ENCODE measurements at places on chromosomes 4 and X. TPM values are rescaled to one million over a fixed set of nuclear protein-coding genes. Genes with fewer than 3 reads are reported as not detected.
A peak's percentile ranks its signal among the peaks of the same experiment; 100 is the strongest.

DNA sequence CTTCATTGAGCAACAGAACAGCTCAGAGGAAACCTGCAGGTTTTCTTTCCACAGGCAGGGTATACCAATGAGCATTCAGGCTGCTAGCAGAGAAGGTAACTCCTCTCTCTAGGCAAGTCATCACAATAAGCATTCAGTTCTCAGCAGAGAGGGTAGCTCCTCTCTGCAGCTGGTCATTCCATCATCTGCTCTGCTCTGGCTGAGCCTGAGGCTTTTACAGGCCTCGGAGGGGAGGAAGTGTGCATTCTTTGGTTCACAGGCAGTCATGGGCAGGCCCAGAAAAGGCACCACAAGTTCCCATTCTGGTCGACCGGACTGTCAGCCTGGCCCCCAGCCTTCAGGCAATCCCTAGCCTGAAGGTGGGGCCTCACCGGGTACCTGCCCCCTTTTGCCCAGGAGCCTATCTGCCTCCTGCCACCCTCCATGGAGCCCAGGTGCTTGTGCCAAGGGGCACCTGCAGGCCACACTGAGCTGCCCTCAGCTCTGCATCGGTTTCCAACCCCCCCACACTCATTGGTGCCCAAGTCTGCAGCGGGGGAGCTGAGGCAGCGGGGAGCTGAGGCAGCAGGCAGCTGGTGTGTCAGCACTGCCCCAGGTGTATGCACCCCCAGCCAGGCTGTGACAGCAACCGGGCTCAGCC, 83.1 kb downstream of the PRDM5 start:
- peaks cover 2% of the 10 kb centered on the region for H3K4me1 ChIP-seq
- H3K36me3 ChIP-seq: no peaks in the 10 kb centered on the region
- H3K27ac ChIP-seq: no peak overlapping the region
- no peak overlapping the region for H3K4me3 ChIP-seq
- no peak for DNase-seq
- peaks cover 3% of the 10 kb centered on the region for H3K27me3 ChIP-seq

- H3K36me3 ChIP-seq: peaks cover 8% of the 10 kb centered on the region
- no peaks in the 10 kb centered on the region for H3K27me3 ChIP-seq
- DNase-seq: no peak
- H3K27ac ChIP-seq: no peak overlapping the region
- no peaks in the 10 kb centered on the region for H3K4me1 ChIP-seq
- no peak overlapping the region for H3K4me3 ChIP-seq
These were observed 61.8 kb downstream of the SMARCA5 start for GRCh38 chr4:143575331-143575730.

DNA sequence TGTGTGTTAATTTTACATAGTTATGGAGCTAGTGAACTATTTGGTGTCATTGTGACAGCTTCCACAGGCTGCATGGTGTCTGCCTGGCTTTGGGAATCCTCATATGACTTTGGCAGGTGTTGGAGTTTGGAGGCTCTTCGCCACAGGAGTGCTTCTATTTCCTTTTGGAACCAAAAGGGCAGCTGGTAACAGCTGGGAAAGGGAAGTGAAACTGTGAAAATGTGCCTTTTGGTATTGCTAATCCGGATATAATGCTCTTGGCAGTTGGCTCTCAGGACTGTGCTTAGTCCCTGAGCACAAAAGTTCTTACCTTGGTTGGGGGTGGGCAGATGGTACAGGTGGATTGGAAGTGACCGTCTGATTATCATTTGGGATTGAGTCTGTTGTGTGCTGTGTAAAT, 18.1 kb downstream of the OFD1 start:
- no peak overlapping the region for H3K4me3 ChIP-seq
- H3K27me3 ChIP-seq: no peaks in the 10 kb centered on the region
- H3K36me3 ChIP-seq: peaks cover 27% of the 10 kb centered on the region
- no peak overlapping the region for H3K27ac ChIP-seq
- H3K4me1 ChIP-seq: peaks cover 17% of the 10 kb centered on the region

- H3K36me3 ChIP-seq: no peaks in the 10 kb centered on the region
- H3K27me3 ChIP-seq: peaks cover 3% of the 10 kb centered on the region
- H3K4me1 ChIP-seq: no peaks in the 10 kb centered on the region
- H3K27ac ChIP-seq: no peak overlapping the region
- DNase-seq: no peak
These were observed 5.4 kb upstream of the ASB5 start for GRCh38 chr4:176274441-176274840.

DNA sequence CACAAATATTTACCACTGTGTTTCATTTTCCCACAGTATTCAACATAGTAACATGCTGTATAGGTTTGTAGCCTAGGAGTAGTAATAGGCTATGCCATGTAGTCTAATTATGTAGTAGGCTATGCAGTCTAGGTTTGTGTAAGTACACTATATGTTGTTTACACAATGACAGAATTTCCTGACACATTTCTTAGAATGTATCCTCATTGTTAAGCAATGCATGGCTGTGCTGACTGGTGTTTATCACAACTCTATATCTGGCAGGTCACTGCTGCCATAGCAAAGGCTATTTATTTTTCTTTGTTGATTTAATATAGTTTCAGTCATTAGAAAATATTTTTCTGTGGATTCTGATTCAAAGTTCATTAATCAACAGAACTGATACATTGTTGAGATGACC, 108.3 kb upstream of the TEX13A start:
- no peaks in the 10 kb centered on the region for H3K4me1 ChIP-seq
- no peaks in the 10 kb centered on the region for H3K36me3 ChIP-seq
- no peaks in the 10 kb centered on the region for H3K27me3 ChIP-seq
- H3K4me3 ChIP-seq: no peak overlapping the region
- H3K27ac ChIP-seq: no peak overlapping the region

- no peaks in the 10 kb centered on the region for H3K36me3 ChIP-seq
- no peak overlapping the region for H3K4me3 ChIP-seq
- no peaks in the 10 kb centered on the region for H3K4me1 ChIP-seq
- no peaks in the 10 kb centered on the region for H3K27me3 ChIP-seq
- no peak overlapping the region for H3K27ac ChIP-seq
- DNase-seq: no peak
These were observed 178.4 kb upstream of the NWD2 start for GRCh38 chr4:37066159-37066558.

- H3K27ac ChIP-seq: no peak overlapping the region
- H3K4me1 ChIP-seq: no peaks in the 10 kb centered on the region
- H3K4me3 ChIP-seq: no peak overlapping the region
- H3K36me3 ChIP-seq: no peaks in the 10 kb centered on the region
- no peaks in the 10 kb centered on the region for H3K27me3 ChIP-seq
These were observed 238.9 kb downstream of the NR3C2 start for GRCh38 chr4:148203056-148203898.

DNA sequence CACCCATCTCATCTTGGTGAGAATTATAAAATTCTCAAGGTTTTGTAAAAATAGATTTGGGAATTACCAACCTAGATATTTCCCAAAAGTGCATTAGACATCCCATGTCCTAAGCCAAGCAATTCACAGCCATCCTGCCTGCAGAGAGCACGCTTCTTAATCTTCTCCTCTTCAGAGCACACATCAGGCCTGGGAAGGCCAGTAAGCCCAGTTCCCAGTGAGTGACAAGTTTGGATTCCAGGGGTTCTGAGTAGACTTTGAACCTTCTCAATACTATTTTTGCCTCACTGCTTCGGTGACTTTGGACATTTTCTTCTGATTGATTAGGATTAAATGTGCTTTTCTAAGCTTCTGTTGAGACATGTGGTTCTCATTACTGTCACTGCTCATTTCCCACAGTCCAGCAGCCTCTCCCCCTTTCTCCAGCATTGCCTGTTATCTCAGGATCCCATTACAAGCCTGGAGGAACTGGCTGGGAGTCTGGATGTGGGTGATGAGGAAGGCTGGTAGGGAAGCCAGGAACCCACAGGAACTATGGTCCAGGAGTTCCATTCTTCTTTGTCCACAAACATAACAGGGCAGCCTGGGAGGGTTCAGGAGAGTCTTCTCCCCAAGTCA, 56.4 kb upstream of the TMEM150C start:
- H3K27ac ChIP-seq: no peak overlapping the region
- H3K4me3 ChIP-seq: no peak overlapping the region
- H3K27me3 ChIP-seq: peaks cover 2% of the 10 kb centered on the region
- no peak for DNase-seq
- no peaks in the 10 kb centered on the region for H3K4me1 ChIP-seq
- no peaks in the 10 kb centered on the region for H3K36me3 ChIP-seq

- no peaks in the 10 kb centered on the region for H3K36me3 ChIP-seq
- H3K4me3 ChIP-seq: no peak overlapping the region
- DNase-seq: no peak
These were observed 53.0 kb downstream of the SHOX start for GRCh38 chrX:683576-683975.

DNA sequence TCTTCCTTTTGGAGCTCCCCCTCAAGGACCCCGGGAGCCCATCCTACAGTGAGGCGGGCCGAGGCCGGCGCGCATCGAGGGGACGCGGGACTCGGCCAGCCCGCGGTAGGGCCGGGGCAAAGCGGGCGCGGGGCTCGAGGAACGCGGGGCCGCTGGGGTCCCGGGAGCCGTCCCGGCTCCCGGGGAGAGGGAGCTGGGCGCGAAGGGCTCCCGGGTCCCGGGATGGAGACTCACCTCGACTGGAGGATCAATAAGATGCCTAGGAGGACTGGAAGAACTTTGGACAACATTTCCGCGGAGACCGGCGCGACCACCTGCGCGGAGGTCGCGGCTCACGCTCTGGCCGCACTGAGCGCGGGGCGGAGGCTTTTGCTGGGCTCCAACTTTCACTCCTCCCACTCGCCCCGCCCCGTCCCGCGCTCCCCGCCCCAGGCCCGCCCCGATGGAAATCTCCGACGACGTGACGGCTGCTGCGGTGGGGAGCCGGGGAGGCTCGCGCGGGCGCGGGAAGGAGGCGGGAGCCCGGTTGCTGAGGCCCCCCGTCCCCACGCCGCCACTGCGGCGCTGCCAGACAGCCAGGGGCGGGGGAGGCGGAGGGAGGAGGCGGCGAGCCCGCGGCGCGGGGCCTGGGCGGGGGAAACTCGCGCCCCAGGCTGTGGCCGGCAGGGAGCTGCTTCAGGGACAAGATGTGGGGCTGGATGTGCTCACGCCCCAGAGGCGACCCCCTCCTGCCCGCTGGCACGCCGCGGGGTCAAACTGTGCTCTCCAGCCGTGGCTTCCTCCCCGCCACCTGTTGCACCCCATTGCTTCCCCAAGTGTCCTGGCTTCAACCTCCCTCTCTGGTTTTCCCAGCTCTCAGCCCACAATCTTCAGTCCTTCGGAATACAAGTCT, at the start of gene GABRE:
TSS of gene GABRE (minus strand) at position 341 of the 892 bp plus-strand sequence. CDS start at position 290, 51 bp downstream.
- DNase-seq: peak; percentile 47
- H3K36me3 ChIP-seq: no peaks in the 10 kb centered on the region
- H3K4me3 ChIP-seq: no peak within 1 kb of the TSS

DNA sequence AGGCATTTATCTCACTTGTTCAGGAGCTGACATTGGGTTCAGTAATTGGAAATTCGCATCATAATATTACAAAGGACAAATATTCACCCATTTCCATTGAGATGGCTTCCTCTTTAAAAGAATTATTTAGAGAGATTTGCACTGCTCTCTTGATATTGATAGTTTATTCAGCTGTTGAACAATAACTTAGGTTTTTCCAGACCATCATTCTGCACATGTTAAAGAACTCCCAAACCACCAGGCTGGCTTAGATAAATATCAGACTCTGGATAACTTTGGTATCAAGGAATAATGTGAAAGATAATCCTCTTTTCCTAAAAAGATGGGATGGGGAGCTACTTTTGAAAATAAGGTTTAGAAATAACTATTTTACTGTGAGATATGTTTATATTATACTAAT, 154.0 kb downstream of the GASK1B start:
- DNase-seq: no peak
- no peaks in the 10 kb centered on the region for H3K36me3 ChIP-seq
- no peaks in the 10 kb centered on the region for H3K27me3 ChIP-seq
- H3K4me3 ChIP-seq: no peak overlapping the region
- no peaks in the 10 kb centered on the region for H3K4me1 ChIP-seq

DNA sequence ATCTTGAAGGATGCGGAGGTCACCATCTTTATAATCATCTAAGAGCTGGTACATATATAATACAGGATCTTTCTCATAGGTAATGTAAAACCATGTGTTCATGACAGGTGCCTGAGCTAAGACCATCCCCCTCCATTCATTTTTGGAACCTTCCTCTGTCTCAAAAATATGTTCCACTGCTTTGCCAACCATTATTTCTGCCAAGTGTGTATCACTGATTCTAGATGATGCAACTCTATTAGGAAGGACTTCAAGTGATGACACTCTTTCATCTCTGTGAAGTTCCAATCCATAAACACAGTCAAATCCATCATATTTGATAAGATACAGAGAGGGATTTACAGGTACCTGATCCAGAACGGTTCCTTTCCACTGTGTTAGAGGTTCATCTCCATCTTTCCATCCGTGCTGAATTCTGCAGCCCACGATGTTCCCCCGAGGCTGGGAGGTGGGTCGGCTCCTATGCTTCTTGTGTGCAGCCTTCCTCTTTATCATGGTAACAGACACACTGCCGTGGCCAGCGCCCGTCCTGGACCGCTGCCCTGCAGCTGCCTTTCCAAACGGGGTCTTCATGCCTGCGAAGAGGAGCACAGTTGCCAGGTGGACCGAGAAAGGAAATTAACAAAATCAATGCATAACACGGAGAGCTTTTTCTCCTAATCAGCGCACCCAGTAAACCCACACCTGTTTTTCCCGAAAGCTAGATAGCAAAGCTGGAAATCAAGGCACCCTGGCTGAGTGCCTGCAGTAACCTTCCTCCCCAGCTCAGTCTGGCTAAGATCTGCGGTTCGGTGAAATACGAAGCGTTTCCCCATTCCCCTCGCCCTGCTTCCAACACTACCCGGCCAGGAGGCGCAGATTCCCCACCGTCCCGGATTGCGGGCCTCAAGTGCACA, 718 bp downstream of the SPIN3 start:
- H3K27ac ChIP-seq: peak overlapping the region; percentile 91
- peaks cover 25% of the 10 kb centered on the region for H3K4me1 ChIP-seq
- peak overlapping the region; percentile 87 for H3K4me3 ChIP-seq
- no peaks in the 10 kb centered on the region for H3K27me3 ChIP-seq
- DNase-seq: no peak
- peaks cover 12% of the 10 kb centered on the region for H3K36me3 ChIP-seq

GRCh38 chrX:13646154-13646549, 6.8 kb upstream of the TCEANC start:
- H3K36me3 ChIP-seq: no peaks in the 10 kb centered on the region
- peaks cover 11% of the 10 kb centered on the region for H3K4me1 ChIP-seq
- no peaks in the 10 kb centered on the region for H3K27me3 ChIP-seq
- peak; percentile 79 for DNase-seq
- no peak overlapping the region for H3K27ac ChIP-seq
- H3K4me3 ChIP-seq: no peak overlapping the region

- no peak overlapping the region for H3K27ac ChIP-seq
- H3K4me3 ChIP-seq: no peak overlapping the region
- no peak for DNase-seq
- peaks cover 11% of the 10 kb centered on the region for H3K27me3 ChIP-seq
- H3K36me3 ChIP-seq: no peaks in the 10 kb centered on the region
- no peaks in the 10 kb centered on the region for H3K4me1 ChIP-seq
These were observed 76.3 kb downstream of the SHROOM2 start for GRCh38 chrX:9862525-9862924.

- no peaks in the 10 kb centered on the region for H3K36me3 ChIP-seq
- no peaks in the 10 kb centered on the region for H3K4me1 ChIP-seq
- DNase-seq: no peak
- no peak overlapping the region for H3K27ac ChIP-seq
- H3K27me3 ChIP-seq: no peaks in the 10 kb centered on the region
These were observed 292.0 kb downstream of the CCSER1 start for GRCh38 chr4:90419124-90419711.

GRCh38 chr4:73669410-73670183, 49.4 kb upstream of the RASSF6 start:
- no peak for DNase-seq
- H3K27ac ChIP-seq: no peak overlapping the region
- H3K27me3 ChIP-seq: peaks cover 2% of the 10 kb centered on the region

The BEX1 gene
- not detected for total RNA-seq

The TMEM144 gene
- total RNA-seq: not detected

The XG gene
- not detected for total RNA-seq

The L1CAM gene
- 1.3 TPM for total RNA-seq

The PHOX2B gene
- total RNA-seq: not detected

Measured in activated CD4-positive, alpha-beta T cell treated with anti-CD3 and anti-CD28 coated beads, Interleukin-2, amount 10 ng/mL, durations not matched to agents 24 days and 14 days (primary cell).